Mucosa of gallbladder (tissue), 1 donor: ENCODE measurements at places on chromosomes 1 and 21. TPM values are rescaled to one million over a fixed set of nuclear protein-coding genes. Genes with fewer than 3 reads are reported as not detected.

DNA sequence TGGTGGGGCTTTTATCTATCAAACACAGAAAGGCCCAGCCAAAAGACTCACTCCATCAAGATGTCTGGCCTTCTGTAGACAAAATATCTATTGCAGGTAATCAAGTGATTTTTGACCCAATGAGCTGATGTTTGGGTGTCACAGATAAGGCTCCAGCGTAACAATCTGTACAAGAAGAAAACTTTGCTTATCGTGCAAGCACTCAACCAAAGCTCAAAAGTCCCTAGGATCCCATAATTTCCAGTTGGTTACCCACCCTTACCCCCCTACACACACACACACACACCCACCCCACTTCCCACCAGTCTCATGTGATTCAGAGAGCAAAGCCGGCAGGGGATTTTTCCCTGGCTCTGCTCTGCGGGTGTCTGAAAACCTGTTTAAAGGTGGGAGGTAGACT lies 5.8 kb downstream of the ITPKB start:
- DNase-seq: no peak

DNA sequence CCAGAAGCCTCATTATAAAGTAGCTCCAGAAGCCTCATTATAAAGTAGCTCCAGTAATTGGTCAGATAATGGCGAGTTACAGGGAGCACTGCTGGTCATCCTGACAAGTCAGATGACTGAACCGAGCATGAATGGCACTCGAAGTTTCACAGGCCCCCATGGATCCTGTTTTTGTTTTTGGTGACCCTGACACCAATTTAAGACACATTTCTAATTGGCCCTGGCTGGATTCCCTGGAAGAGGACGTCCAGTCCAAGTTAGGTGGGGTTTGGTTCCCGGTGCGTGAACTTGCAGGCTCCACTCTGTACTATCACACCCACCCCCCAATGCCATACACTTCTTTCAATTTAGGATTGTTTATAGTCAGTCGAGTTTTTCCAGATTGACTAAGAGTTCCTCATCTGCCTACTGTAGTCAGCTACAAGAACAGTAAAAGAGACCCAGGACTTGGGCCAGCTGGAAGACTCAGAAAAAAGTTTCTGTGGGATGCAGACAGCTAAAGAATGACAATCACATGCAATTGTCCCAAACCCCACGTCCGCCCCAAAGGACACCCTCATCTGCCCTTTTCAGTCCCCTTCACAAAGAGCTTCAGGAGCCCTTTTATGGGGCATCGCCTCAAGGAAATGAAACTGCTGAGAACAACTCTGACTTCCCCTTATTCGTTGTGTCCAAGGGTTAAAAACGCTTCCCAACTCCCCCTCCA lies 2.7 kb downstream of the DHRS3 start:
- no peak for DNase-seq

DNA sequence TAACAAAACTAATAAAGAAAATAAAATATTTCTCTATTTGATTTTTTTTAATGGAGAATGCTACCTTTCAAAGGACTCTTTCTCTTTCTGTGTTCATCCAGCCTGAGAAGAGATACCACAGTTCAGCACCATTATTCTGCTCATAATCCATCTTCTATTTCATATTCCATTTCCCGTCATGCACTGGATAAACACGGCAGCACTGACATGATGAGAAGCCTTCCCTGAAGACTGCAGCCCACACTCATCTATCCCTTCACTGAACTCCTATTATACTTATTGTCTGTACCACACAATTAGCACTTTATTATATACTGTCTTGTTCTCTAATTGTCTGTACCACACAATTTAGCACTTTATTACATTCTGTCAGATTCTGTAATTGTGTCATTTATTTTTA lies 10.7 kb upstream of the NPL start:
- DNase-seq: no peak

- DNase-seq: no peak
Measured at GRCh38 chr1:176878750-176879536, 285.6 kb downstream of the ASTN1 start.

TCHH gene
- total RNA-seq: 0.09 TPM

SUSD4 gene
- 3.4 TPM for total RNA-seq
